GM12878 (cell line): ENCODE measurements at places on chromosomes 1 and 21. TPM values are rescaled to one million over a fixed set of nuclear protein-coding genes. Genes with fewer than 3 reads are reported as not detected.

Gene CFAP57
- polyA plus RNA-seq = 1.8 and 2.3 TPM in 2 replicates

Gene GIPC2
- 0.23 TPM in 1 of 2 replicates, not detected in the other for polyA plus RNA-seq

Gene C1QA
- polyA plus RNA-seq = not detected in 2 replicates

Gene RGL1
- 20.5 and 20.9 TPM in 2 replicates for polyA plus RNA-seq

Gene DEPDC1
- 33.6 and 36.5 TPM in 2 replicates for polyA plus RNA-seq

GRCh38 chr21:38911484-38912101 is 105.9 kb downstream of the ETS2 start:
- no peaks in the 10 kb centered on the region for H3K4me1 ChIP-seq
- H3K27me3 ChIP-seq = no peaks in the 10 kb centered on the region
- H3K27ac ChIP-seq = no peak overlapping the region
- H3K36me3 ChIP-seq = no peaks in the 10 kb centered on the region
- DNase-seq = no peak

DNA sequence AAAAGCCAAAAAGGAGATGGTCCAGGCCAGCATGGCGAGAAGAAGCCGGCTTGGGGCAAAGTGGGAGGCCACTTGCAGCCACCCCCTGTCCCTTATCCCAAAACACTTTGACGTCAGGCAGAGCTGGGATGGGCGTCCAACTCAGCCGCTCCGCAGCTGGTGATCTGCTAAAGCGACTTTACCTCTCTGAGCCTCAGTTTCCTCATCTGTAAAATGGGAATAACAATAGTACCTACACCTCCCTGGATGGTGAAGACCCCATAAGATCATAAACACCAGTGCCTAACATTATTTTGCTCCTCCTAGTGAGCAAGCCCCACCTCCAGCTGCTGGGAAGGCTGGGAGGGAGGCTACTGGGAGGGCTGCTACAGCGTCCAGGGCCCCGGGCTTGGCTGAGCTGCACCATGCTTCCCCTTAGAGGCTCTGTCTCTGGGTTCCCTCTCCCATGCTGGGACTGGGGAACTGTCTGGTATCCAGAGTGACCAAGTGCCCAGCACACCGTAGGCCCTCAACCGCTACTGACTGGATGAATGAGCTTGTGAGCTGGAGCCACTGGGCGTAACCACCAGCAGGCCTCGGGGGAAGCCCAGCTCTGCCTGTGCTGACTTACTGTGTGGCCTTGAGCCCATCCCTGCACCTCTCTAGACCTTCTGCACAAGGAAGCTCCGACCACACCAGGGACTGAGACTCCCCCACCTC is 18.3 kb downstream of the IFFO2 start:
- H3K36me3 ChIP-seq = no peaks in the 10 kb centered on the region
- H3K4me3 ChIP-seq = no peak overlapping the region
- no peak overlapping the region for H3K27ac ChIP-seq
- H3K4me1 ChIP-seq = 0 out of 2 replicates have a peak, but pooled peaks cover 3% of the 10 kb centered on the region
